A172 (cell line): ENCODE measurements at places on chromosomes 1 and 21.
A peak's percentile ranks its signal among the peaks of the same experiment; 100 is the strongest.

DNA sequence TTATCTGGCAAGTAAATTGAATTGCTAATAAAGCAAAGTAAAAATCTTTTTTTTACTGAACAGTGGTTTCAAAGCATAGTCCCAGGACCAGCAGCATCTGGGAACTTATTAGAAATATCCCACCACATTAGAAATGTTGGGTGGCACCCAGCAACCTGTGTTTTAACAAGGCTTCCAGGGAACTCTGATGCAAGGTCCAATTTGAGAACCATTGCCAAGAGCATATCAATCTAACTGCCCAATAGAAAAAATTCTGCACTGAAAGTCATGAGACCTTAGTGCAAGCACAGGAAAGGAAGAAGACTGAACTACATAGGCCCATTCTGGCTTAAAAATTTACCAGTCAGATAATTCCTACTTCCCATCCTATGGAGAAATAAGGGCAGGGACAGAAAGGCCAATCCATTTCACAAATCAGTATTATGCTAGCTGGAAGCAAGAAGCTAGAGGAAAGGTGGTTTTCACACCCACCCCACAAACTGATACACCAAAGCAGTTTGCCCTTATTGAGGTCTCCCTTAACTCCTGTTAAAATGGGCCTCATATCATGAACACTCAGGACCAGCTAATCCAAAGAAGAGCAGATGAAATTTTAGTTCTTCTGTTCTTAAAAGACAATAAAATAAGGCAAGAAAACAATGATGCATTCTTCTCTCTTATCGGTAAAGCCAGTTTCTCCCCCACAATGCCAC is 17.5 kb upstream of the C1orf105 start:
- no peak for DNase-seq

- DNase-seq = no peak
These were observed 185.0 kb downstream of the TGFBR3 start for GRCh38 chr1:91700771-91701471.

- peak; percentile 95 for DNase-seq
These were observed 62.2 kb downstream of the HSF2BP start for GRCh38 chr21:43597052-43597451.

- no peak for DNase-seq
These were observed 3.7 kb upstream of the SAMD11 start for GRCh38 chr1:920010-920409.

DNA sequence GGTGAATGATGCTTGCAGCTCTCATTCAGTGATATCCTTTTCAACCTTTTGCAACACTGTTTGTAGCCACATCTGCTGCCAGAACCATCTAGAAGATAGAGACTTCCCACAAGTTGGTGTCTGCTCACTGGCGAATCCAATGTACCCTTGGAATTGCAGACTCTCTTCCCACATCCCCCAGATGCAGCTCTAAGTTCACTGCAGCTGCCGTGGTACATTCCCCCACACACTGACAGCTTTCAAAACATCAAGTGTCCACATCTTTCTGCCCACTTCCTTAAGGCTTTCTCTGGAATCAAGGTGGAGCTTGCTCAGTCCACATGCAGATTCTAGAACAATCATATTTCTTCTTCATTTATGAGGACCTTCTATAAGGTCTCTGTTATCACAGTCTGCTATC is 99.2 kb downstream of the PLPPR4 start:
- no peak for DNase-seq

DNA sequence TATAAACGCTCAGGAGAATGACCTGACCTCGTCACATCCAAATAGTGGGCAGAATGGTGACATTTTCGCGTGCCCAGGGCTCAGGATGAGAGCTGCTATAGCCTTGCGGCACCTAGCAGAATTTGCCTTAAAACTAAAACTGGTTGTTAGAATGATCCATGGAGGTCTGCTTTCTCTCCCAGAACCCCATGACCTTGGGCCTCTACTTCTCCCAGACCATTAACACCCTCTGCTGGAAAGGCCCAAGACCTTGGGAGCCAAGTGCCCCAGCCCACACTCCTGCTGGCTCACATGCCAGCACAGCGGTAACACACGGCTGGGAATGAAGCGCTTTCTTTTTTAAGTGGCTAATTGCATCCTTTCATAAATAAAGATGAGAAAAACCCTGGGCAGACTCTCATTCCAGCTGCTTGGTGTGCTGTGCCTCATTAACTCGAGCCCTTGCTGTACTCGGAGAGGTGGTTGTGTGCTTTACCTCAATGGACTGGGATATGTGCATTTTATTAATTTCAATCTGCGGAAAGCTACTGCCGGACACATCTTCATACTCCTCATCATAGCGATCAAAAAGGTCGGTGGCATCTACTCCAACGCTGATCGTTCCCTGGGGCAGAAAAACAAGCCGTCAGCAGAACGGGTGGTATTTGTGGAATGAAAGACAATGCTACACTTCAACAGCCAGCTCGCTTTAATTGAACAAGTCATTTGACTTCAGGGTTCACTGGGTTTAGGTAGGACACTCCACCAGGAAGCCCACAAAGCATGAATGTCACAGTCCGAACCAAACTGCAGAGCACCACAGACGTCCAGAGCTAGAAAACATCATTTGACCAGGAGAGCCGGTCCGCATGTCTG is 29.0 kb downstream of the THAP3 start:
- no peak for DNase-seq
